ENCODE measurements at places on chromosomes 12 and 14.
A peak's percentile ranks its signal among the peaks of the same experiment; 100 is the strongest.

DNA sequence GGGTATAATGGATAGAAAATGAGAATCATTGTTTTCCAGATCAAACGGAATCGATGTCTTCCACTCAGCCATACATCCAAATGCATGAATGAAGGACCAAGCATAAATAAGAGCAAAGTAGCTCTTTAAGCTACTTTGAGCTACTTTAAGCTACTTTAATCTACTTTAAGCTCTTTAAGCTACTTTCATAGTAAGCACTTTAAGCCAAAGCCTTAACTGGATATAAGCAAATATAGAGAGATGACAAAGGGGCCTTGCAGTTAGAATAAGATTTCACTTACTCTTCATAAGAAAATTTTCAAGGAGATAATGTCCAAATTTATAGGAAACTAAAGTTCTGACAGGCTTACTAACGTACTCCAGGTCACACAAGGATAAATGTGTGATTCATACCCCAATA lies 355.6 kb upstream of the KITLG start:
- no peak for DNase-seq

DNA sequence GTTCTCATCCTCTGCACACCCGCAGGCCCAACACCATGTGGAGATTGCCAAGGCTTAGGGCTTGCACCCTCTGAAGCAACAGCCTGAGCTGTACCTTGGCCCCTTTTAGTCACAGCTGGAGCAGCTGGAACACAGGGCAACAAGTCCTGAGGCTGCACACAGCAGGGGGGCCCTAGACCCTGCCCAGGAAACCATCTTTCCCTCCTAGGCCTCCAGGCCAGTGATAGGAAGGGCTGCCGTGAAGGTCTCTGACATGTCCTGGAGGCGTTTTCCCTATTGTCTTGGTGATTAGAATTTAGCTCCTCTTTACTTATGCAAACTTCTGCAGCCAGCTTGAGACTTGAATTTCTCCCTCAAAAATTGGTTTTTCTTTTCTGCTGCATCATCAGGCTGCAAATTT lies 373.5 kb upstream of the CLEC14A start:
- DNase-seq: no peak

- no peak for DNase-seq
Observed at GRCh38 chr12:67279637-67280036, 10.5 kb downstream of the CAND1 start.

DNA sequence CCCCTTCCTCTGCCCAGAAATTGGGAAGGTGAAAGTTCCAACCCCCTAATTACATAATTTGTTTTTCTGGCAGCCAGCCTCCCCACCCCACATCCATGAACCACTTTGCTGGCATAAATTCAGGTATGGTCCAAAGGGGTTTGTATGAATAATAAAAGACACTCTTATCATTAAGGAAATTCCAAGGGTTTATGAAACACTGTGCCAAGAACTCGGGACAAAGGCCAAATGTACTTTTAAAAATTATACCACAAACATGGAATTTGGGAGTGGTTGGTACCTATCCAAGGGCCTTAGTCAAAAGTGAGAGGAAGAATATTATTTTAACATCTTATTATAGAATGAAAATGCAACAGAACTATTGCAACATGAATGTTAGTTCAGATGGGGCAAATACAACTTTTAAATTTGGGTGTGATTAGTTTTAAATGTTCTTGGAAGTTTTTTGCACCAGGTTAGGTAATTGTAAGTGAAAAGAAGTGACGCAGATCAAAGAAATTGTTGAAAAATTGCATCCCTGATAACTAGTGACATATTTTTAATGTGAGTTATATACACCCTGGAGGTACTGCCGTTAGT lies 217.8 kb downstream of the TMEM117 start:
- DNase-seq: no peak

DNA sequence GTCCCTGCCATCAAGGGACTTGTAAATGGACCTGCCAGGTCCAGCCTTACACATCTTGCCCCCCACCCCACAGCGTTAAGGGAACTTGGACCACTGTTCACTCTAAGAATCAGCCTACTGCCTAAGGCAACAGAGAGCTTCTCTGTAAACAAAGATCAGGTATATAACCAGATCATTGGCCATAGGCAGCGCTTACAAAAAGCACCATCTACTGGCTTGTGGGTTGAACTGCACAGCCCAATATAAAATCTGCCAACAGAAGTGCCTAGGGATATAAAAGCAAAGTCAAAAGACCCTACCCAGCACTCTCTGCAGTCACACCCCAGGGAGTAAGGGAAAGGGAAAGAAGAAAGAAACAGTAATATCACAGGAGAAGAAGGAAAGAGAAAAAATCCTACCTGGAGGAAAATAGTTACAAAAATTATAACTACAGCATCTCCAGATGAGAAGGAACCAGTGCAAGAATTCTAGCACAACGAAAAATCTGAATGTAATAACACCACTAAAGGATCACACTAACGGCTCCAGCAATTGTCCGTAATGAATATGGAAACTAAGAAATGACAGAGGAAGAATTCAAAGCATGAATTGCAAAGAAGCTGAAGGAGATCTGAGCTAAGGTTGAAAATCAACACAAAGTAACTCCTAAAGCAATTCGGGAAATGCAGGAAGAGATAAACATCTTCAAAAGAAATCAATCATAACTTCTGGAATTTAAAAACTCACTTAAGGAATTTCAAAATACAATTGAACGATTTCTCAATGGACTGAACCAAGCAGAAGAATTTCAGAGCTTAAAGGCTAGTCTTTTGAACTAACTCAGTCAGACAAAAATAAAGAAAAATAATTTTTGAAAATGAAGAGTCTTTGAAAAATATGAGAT lies 95.2 kb upstream of the PCED1B start:
- DNase-seq: peak; percentile 53

DNA sequence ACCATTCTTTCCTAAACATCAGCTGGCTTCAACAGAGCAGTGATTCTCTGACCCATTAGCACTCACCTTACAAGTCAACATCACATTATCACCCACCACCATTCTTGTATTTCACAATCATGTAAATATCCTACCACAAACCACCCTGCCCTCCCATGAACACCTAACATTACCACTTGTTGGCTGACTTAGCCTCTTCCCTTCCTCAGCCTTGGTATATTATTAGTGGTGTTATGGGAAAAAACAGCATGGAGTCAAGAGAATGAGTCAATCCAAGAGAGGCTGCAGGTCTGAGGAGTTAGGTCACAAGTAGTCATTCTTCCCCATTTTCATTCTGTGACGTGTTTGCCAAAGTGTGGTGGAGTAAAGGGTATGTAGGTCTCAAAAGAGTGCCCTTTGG lies 22.3 kb upstream of the MGP start:
- no peak for DNase-seq

Measured in activated naive CD4-positive, alpha-beta T cell treated with anti-CD3 and anti-CD28 coated beads, Interleukin-2, amount 10 ng/mL, durations not matched to agents 7 days and 5 days (primary cell).